ENCODE measurements at places on chromosomes 2 and 18. TPM values are rescaled to one million over a fixed set of nuclear protein-coding genes. Genes with fewer than 3 reads are reported as not detected.

GRCh38 chr18:23523429-23524212, 20.3 kb downstream of the RMC1 start:
- H3K27me3 ChIP-seq = no peaks in the 10 kb centered on the region
- H3K36me3 ChIP-seq = peaks cover 73% of the 10 kb centered on the region
- no peak overlapping the region for H3K27ac ChIP-seq
- no peak for DNase-seq
- H3K4me1 ChIP-seq = no peaks in the 10 kb centered on the region

DNA sequence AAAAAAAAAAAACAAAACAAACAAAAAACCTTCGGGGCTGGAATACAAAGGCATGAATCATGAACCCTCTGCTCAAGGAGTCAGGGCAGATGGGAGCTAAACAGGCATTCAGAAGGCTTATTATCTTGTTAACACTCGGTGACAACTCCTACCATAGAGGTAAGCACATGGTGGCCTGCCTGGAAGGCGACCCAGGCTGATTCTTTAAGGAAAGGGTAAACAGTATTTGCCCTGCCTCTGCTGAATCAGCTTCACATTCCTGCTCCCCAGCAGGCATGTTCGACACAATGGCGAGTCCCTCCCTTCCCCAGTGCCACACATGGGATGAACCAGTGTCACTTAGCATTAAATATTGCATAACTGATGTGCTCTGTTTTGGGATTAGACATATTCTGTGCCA, 191.9 kb downstream of the ARL4C start:
- H3K27me3 ChIP-seq = no peaks in the 10 kb centered on the region
- no peaks in the 10 kb centered on the region for H3K4me1 ChIP-seq
- no peak overlapping the region for H3K27ac ChIP-seq
- H3K36me3 ChIP-seq = no peaks in the 10 kb centered on the region
- DNase-seq = no peak

DNA sequence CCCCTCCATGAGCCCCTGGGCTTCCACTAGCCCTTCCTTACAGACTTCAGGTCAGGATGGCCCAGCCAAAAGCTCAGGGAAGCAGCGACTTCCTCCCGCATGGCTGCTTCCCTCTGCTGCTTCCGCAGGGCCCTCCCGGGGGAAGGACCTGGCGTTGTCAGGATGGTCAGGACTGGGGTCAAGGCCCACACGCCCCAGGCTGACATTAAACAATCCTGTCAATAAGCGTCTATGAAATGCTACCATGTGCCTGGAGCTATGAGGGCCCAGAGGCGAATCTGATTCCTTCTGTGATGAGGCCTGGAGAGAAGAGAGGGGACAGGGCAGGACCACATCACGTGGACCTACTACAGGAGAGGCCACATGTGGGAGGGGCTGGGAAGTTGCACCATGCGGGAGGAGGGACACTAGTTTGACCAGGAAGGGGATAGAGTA, 17.3 kb downstream of the CYS1 start:
- H3K4me3 ChIP-seq = no peak overlapping the region
- no peak overlapping the region for H3K27ac ChIP-seq
- H3K27me3 ChIP-seq = no peaks in the 10 kb centered on the region

DNA sequence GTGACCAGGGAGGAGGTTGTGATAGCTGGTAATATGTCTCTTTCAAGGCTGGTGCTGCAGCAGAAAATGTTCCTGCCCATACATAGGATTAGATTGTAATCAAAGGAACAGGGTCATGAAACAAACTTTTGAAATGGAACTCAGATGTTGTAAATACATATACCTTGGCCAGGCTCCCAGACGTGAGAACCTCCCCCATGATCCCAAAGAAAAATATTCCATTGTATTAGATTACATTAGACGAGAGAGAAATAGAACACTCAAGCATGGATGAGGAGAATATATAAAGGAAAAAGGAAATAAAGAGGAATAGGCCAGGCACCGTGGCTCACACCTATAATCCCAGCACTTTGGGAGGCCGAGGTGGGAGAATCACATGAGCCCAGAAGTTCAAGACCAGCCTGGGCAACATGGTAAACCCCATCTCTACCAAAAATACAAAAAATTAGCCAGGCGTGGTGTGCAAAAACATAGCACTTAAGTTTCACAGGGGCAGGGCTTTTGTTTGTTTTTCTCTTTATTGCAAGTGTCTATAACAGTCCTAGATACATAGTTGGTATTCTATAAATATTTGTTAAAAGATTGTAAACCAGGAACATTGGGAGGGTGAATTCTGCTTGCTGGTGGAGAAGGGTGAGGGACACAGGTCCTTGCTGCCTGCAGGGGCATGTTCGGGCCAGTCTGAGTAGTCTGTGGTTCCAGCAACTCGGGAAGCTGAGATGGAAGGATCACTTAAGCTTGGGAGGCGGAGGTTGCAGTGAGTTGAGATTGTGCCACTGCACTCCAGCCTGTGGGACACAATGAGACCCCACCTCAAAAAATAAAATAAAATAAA, 52.8 kb downstream of the RPL37A start:
- no peak for DNase-seq
- H3K4me3 ChIP-seq = no peak overlapping the region
- no peaks in the 10 kb centered on the region for H3K27me3 ChIP-seq
- no peak overlapping the region for H3K27ac ChIP-seq

GRCh38 chr2:227655454-227655853, 11.2 kb upstream of the SCYGR5 start:
- no peak for DNase-seq
- H3K36me3 ChIP-seq = no peaks in the 10 kb centered on the region
- no peak overlapping the region for H3K4me3 ChIP-seq
- no peak overlapping the region for H3K27ac ChIP-seq

DNA sequence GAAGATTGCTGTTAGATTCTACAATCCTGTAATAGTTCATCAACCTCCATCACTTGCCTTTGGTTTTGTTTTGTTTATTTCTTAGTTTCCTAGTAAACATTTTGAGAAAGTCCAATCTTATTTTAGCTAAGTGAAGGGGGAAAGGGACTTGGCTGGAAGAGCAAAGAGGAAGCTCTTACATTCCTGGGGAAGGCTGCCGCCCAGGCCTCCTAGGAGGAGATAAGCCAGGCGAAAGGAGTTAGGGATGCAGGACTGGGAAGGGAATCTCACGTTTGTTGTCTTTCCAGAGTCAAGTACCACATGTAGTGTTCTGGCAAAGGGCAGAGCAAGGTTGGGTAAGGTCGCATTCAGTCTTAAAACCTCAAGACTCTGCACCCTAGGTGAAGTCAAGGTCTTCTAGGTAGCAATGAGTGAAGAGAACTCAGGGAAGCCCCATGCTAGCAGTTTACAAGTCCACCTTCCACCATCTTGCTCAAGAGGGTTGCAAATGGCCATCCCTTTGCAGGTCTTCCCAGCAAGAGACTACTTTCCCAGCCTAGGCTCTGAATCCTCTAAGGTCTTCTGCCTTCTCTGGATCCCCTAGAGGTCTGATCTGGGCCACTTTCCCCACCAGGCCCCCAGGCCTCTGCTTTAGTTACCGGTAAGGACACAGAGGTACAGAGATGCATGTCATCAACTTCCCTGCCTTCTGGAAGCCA, 320.7 kb downstream of the CYP26B1 start:
- no peak overlapping the region for H3K4me3 ChIP-seq
- no peak overlapping the region for H3K27ac ChIP-seq
- no peak for DNase-seq
- no peaks in the 10 kb centered on the region for H3K36me3 ChIP-seq
- H3K27me3 ChIP-seq = no peaks in the 10 kb centered on the region

DNA sequence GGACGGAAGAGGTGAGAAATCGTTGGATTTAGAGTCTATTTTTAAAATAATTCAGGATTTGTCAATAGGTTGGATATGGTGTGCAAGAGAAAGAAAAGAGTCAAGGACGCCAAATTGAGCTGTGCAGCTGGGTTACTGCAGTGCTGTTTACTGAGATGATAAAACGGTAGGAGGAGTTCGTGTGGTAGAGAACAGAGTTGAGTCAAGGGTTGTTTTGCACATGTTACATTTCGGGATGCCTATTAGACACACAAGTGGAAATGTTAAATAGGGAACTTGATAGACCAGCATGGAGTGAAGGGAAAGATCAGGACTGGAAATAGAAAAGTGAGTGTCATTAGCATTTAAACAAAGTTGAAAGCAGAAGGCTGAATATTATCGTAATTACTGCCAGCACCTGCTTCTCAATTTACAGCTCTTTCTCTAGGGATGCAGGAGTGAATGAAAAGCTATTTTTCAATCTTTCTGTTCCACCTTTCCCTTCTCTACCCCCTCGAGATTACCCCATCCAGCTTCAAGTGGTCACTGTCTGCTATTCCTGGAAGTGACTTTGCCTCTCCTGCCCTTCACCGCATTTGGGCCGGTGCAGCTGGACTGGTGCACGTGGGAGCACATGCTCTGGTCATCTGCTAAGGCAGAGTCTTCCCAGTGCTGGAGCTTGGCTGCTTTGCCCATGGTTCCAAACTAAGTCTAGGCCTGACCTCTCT, 30.3 kb downstream of the GPR75 start:
- DNase-seq = no peak
- no peak overlapping the region for H3K4me3 ChIP-seq
- no peak overlapping the region for H3K27ac ChIP-seq
- no peaks in the 10 kb centered on the region for H3K27me3 ChIP-seq

DNA sequence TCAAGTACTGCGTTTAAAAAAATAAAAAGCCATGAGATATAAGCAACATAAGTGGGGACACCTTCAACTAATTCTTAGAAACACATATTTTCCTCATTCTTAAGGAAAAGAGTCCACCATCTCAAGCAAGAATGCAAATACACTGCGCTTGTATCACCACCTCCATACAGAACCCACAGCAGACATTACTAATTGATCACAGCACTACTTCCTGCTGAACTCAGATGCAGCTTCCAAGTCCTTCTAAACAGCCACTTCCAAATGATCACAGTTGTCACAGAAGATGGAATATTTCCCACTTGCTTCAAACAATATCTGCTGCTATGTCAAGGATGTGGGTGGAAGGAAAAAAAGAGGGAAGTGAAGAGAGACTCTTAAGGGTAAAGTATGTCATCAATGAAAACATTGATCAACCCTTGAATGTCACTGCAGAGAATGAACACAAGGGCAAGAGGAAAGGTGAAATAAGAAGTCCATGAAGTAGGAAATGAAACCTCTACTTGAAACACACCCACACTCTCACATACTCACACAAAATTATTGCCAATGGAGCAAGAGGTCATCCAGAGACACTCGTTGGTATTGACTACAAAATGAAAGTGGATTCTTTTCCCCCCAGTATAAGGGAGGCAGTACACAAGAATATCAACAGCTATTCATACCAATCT, 22.1 kb downstream of the TGFA start:
- no peak overlapping the region for H3K27ac ChIP-seq
- DNase-seq = no peak
- H3K27me3 ChIP-seq = no peaks in the 10 kb centered on the region
- no peaks in the 10 kb centered on the region for H3K4me1 ChIP-seq
- H3K36me3 ChIP-seq = no peaks in the 10 kb centered on the region

GRCh38 chr2:236787885-236788284, 218.3 kb downstream of the ACKR3 start:
- no peak for DNase-seq
- H3K4me1 ChIP-seq = peaks cover 5% of the 10 kb centered on the region
- no peaks in the 10 kb centered on the region for H3K27me3 ChIP-seq
- H3K27ac ChIP-seq = no peak overlapping the region

- DNase-seq = no peak
- no peak overlapping the region for H3K4me3 ChIP-seq
- peaks cover 48% of the 10 kb centered on the region for H3K4me1 ChIP-seq
- H3K36me3 ChIP-seq = no peaks in the 10 kb centered on the region
Observed at GRCh38 chr2:240397924-240398645, 37.4 kb upstream of the GPC1 start.

- no peaks in the 10 kb centered on the region for H3K36me3 ChIP-seq
- no peaks in the 10 kb centered on the region for H3K4me1 ChIP-seq
- H3K27ac ChIP-seq = no peak overlapping the region
- no peak overlapping the region for H3K4me3 ChIP-seq
Observed at GRCh38 chr2:207791579-207792243, 22.0 kb upstream of the FZD5 start.

GRCh38 chr2:43441195-43441594, 154.6 kb downstream of the THADA start:
- H3K36me3 ChIP-seq = no peaks in the 10 kb centered on the region
- no peak overlapping the region for H3K27ac ChIP-seq
- no peak for DNase-seq
- H3K4me1 ChIP-seq = peaks cover 27% of the 10 kb centered on the region
- no peaks in the 10 kb centered on the region for H3K27me3 ChIP-seq
- H3K4me3 ChIP-seq = no peak overlapping the region

DNA sequence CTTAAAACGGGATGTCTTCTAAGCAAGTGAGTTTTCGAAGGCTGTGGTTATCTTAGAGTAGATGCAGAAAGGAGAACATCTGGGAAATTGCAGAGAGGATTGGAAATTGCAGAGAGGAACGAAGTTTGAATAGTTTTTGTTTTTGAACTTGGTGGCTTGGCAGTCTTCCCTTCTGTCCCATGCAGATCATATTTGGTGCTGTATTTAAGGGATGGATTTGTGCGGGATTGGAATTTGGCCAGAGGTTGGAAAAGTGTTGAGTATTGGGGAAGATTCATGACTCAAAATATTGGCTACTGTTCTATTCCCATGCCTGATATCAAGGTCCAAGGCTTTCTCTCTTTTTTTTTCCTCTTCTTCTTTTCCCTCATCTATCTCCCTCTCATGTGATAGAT, 18.2 kb downstream of the PTPRM start:
- no peaks in the 10 kb centered on the region for H3K27me3 ChIP-seq
- H3K4me1 ChIP-seq = no peaks in the 10 kb centered on the region
- DNase-seq = no peak
- H3K27ac ChIP-seq = no peak overlapping the region

DNA sequence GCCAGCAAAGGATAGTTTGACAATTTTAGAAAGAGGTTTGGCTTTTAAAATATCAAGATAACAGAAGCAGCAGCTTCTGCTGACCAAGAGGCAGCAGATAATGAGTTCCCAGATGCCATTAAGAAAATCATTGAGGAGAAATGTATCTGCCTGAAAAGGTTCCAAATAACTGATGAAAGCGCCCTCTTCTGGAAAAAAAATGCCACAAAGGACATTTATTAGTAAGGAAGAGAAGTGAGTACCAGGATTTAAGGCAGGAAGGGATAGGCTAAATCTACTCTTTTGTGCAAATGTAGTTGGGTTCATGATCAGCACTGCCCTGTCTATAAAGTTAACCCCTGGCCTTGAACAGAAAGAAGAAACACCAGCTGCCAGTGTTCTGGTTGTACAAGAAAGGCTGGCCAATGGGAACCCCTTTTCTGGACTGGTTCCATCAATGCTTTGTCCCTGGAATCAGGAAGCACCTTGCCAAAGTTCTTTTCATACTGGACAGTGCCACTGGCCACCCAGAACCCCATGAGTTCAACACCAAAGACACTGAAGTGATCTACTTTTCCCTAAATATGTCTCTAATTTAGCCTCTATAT, 40.6 kb downstream of the DHX57 start:
- no peaks in the 10 kb centered on the region for H3K27me3 ChIP-seq
- no peaks in the 10 kb centered on the region for H3K4me1 ChIP-seq
- no peak overlapping the region for H3K4me3 ChIP-seq
- H3K36me3 ChIP-seq = no peaks in the 10 kb centered on the region
- H3K27ac ChIP-seq = no peak overlapping the region

- no peaks in the 10 kb centered on the region for H3K27me3 ChIP-seq
- no peak for DNase-seq
- H3K36me3 ChIP-seq = no peaks in the 10 kb centered on the region
- H3K4me1 ChIP-seq = peaks cover 12% of the 10 kb centered on the region
Observed at GRCh38 chr2:19709553-19709952, 192.2 kb downstream of the TTC32 start.

The TMEM182 gene
- total RNA-seq = 2.2 TPM

The RAB17 gene
- not detected for total RNA-seq

The ASB18 gene
- total RNA-seq = not detected

The TUBA3D gene
- total RNA-seq = 0.74 TPM

The GPR155 gene
- total RNA-seq = 6.6 TPM

All from vagina (tissue), 2 donors.